Ascending aorta (tissue), 2 donors: ENCODE measurements at places on chromosomes 11 and 22. TPM values are rescaled to one million over a fixed set of nuclear protein-coding genes. Genes with fewer than 3 reads are reported as not detected.

GRCh38 chr11:13446444-13446843 lies 16.6 kb downstream of the BTBD10 start:
- H3K27me3 ChIP-seq: no peaks in the 10 kb centered on the region
- no peaks in the 10 kb centered on the region for H3K36me3 ChIP-seq
- no peak for DNase-seq

GRCh38 chr11:111698852-111699559 lies 67.2 kb downstream of the PPP2R1B start:
- no peak for DNase-seq
- no peak overlapping the region for H3K27ac ChIP-seq
- no peak overlapping the region for H3K4me3 ChIP-seq
- H3K4me1 ChIP-seq: no peaks in the 10 kb centered on the region

- no peak overlapping the region for H3K4me3 ChIP-seq
- no peak overlapping the region for H3K27ac ChIP-seq
- H3K4me1 ChIP-seq: no peaks in the 10 kb centered on the region
- no peak for DNase-seq
Measured at GRCh38 chr11:21707116-21707739, 485.7 kb upstream of the ANO5 start.

- H3K4me1 ChIP-seq: no peaks in the 10 kb centered on the region
- DNase-seq: peak; percentile 64
- no peak overlapping the region for H3K4me3 ChIP-seq
- H3K27me3 ChIP-seq: no peaks in the 10 kb centered on the region
Measured at GRCh38 chr11:113401718-113402117, 14.1 kb downstream of the ANKK1 start.

- no peak overlapping the region for H3K27ac ChIP-seq
- H3K27me3 ChIP-seq: no peaks in the 10 kb centered on the region
- H3K4me3 ChIP-seq: no peak overlapping the region
- no peaks in the 10 kb centered on the region for H3K4me1 ChIP-seq
Measured at GRCh38 chr11:72391638-72392423, 42.5 kb downstream of the CLPB start.

GRCh38 chr22:26893173-26894110 lies 236.1 kb downstream of the MIAT start:
- H3K27ac ChIP-seq: peak overlapping the region; percentile 84
- no peak for DNase-seq
- H3K36me3 ChIP-seq: no peaks in the 10 kb centered on the region
- no peak overlapping the region for H3K4me3 ChIP-seq

DNA sequence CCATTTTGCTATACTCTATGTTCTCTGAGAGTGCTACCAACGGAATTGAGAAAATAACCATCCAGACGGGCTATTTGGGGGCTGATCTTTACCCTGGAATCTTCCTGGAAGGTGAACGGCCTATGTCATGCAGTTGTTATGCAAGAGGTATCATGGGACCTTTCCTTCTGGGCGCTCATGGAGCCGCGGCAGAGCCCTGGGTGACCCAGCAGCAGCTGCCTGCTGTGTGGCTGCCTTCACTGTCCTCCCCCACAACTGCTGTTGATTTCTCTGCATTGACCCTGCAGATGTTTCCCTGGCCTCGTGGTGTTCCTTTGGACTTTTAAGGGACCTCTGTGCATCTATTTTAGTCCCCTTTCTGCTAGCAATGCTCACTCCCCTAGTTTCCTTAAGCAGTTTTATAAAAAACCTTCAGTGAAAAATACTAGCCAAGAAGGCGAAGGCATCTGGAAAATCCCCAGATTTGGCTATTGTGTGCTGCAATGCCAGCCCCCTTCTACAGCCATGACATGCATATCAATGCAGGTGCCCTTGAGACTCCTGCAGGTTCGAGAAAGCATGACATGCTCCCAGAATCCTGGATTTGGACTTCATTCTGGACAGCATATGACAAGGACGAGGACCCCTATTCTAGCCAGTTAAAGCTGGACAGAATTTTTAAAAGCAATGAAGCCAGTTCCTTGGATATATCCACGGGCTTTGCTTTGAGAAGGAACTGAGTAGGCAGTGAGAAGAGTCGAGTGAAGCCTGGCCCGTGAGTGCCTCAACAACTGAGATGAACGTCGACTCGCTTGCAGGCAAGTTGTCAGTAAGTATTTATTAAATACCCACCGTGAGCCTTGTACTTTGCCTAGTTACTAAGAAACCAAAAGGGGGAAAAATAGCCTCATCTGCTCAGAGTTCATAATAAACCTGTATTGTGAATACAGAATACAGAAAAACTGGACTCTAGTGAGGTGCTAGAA lies at the start of gene SLC25A18:
Gene SLC25A18 (plus strand): TSS at position 593 of the 965 bp plus-strand sequence. CDS start 16,447 bp downstream, outside the sequence.
- no peak for DNase-seq
- no peaks in the 10 kb centered on the region for H3K36me3 ChIP-seq
- H3K4me1 ChIP-seq: peaks cover 5% of the 10 kb centered on the region
- H3K4me3 ChIP-seq: no peak within 1 kb of the TSS

DNA sequence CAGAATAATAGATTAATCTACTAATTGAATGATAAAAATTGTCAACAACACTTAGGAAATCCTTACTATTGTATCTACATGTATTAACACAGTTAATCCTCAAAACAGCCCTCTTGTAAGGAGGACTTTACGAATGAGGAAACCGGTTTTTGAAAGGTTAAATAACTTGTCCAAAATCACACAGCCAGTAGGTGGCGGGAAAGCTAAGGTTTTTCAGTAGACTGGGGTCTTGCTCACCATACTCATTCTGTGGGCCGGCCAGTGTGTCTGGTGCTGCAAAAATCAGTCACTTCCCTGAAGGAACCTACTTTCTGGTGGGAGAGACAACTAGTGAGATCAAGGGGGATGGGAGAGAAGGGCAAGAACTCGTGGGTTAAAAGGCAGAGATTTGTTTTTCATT lies 3.8 kb downstream of the DCPS start:
- H3K27me3 ChIP-seq: no peaks in the 10 kb centered on the region
- H3K36me3 ChIP-seq: peaks cover 3% of the 10 kb centered on the region
- H3K4me1 ChIP-seq: no peaks in the 10 kb centered on the region
- H3K4me3 ChIP-seq: no peak overlapping the region

- no peak overlapping the region for H3K27ac ChIP-seq
- H3K27me3 ChIP-seq: no peaks in the 10 kb centered on the region
- H3K36me3 ChIP-seq: no peaks in the 10 kb centered on the region
Measured at GRCh38 chr11:76844511-76844910, 16.2 kb upstream of the ACER3 start.

GRCh38 chr11:108558222-108558621 lies 35.3 kb downstream of the EXPH5 start:
- no peak overlapping the region for H3K4me3 ChIP-seq
- H3K27me3 ChIP-seq: no peaks in the 10 kb centered on the region
- H3K36me3 ChIP-seq: no peaks in the 10 kb centered on the region
- no peak overlapping the region for H3K27ac ChIP-seq
- peaks cover 14% of the 10 kb centered on the region for H3K4me1 ChIP-seq

DNA sequence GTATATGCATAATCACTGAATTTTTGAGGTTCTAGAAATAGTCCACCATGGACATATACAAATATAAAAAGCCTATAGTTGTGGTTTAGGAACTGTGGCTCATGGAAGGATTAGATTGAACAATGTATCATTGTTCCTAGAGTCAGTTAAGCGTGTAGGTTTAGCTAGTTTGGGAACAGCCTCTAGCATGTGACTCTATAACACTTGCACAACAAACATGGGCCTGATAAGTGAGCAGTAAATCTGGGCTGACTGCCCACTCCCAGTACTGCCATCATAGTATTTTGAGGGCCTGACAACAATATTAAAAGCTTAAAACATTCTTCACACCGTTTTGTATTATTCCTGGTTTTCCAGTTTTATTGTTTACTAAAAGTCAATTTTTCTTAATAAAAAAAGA lies 47.0 kb downstream of the YAP1 start:
- peak; percentile 83 for DNase-seq
- peaks cover 59% of the 10 kb centered on the region for H3K4me1 ChIP-seq
- no peaks in the 10 kb centered on the region for H3K36me3 ChIP-seq
- H3K27ac ChIP-seq: peak overlapping the region; percentile 0
- no peak overlapping the region for H3K4me3 ChIP-seq

DNA sequence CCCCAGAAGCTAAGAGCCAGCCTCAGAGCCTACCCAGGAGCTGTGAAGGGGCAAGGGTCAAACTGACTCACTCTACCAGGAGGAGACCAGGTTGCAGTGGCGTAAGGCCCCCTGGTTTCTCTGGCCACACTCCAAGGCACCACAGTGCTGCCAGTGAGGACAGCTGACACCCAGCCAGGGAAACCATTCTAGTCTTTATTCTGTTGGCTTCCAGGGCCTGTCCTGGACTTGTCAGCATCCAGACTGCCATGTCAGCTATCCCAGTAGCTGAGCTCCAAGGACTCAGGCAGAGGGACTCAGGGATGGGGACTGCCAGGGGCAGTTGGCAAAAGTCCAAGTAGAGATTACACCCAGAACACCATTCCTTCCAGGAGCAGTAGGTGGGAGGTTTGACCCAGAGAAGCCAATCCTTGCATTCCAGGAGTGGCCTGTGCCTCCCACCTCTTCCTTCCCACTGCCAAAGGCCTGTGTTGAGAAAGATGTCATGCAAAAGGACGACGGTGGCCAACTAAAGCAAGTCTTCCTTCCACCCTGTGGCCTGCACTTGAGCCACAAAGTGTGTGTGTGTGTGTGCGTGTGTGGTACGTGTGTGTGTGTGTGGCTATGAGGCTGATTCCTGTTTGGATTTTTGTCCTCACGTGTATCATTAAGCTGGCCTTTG lies 3.6 kb upstream of the MAPK8IP1 start:
- no peaks in the 10 kb centered on the region for H3K27me3 ChIP-seq
- H3K4me3 ChIP-seq: no peak overlapping the region
- no peak overlapping the region for H3K27ac ChIP-seq
- peaks cover 54% of the 10 kb centered on the region for H3K36me3 ChIP-seq
- H3K4me1 ChIP-seq: peaks cover 6% of the 10 kb centered on the region

DNA sequence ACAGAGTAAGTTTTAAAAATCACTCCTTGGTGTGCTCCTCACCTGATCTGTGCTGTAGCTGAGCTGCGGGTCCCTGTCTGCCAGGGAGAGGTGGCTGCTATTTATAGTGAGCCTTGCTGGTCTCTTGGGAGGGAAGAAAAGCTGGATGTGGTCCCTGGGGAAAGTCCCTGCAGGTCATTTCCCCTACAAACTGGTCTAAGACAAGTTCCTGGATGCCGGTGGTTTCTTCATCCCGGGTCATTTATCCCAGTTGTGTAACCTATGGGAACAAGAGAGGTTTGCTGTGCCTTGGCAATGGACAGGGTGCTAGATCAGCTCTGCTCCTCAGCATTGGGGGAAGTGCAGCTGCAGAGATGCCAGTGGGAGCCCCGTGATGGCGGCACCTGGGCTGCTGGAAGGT lies at the start of gene SAA2:
Gene SAA2 (minus strand): TSS at position 108 of the 400 bp plus-strand sequence. CDS start 657 bp downstream, outside the sequence.
- DNase-seq: no peak
- H3K4me1 ChIP-seq: no peaks in the 10 kb centered on the region
- H3K27ac ChIP-seq: no peak within 1 kb of the TSS
- no peaks in the 10 kb centered on the region for H3K27me3 ChIP-seq
- H3K4me3 ChIP-seq: no peak within 1 kb of the TSS

GRCh38 chr11:59669611-59670009 lies 773 bp upstream of the PATL1 start:
- peaks cover 20% of the 10 kb centered on the region for H3K4me1 ChIP-seq
- peak overlapping the region; percentile 94 for H3K27ac ChIP-seq
- H3K27me3 ChIP-seq: no peaks in the 10 kb centered on the region
- peaks cover 19% of the 10 kb centered on the region for H3K36me3 ChIP-seq
- peak overlapping the region; percentile 92 for H3K4me3 ChIP-seq

- H3K36me3 ChIP-seq: peaks cover 2% of the 10 kb centered on the region
- H3K27ac ChIP-seq: peak overlapping the region; percentile 81
Measured at GRCh38 chr22:44497218-44497904, 672 bp downstream of the RTL6 start.

DNA sequence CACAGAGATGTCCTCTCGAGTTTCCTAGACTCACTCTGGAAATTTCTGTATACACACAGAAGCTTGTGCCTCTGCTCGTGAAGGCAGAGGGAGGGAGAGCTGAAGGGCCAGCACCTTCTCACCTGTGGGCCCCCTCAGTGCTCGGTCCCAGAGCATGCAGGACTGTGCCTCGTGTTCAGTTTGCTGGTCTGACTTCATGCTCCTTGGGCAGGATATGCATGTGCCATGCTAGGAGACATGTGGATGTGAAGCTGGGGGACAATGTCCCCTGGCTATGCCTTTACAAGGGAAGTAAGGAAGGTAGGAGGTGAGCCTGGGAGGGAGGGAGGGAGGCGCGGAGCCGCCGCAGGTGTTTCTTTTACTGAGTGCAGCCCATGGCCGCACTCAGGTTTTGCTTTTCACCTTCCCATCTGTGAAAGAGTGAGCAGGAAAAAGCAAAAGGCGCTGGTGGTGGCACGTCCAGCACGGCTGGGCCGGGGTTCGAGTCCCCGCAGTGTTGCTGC lies 22.6 kb downstream of the NEAT1 start:
- H3K36me3 ChIP-seq: peaks cover 31% of the 10 kb centered on the region
- H3K27ac ChIP-seq: peak overlapping the region; percentile 68
- no peak overlapping the region for H3K4me3 ChIP-seq
- no peaks in the 10 kb centered on the region for H3K27me3 ChIP-seq

- H3K36me3 ChIP-seq: no peaks in the 10 kb centered on the region
- H3K4me3 ChIP-seq: no peak overlapping the region
- DNase-seq: no peak
Measured at GRCh38 chr11:90822996-90823395, 600.1 kb upstream of the CHORDC1 start.

DNA sequence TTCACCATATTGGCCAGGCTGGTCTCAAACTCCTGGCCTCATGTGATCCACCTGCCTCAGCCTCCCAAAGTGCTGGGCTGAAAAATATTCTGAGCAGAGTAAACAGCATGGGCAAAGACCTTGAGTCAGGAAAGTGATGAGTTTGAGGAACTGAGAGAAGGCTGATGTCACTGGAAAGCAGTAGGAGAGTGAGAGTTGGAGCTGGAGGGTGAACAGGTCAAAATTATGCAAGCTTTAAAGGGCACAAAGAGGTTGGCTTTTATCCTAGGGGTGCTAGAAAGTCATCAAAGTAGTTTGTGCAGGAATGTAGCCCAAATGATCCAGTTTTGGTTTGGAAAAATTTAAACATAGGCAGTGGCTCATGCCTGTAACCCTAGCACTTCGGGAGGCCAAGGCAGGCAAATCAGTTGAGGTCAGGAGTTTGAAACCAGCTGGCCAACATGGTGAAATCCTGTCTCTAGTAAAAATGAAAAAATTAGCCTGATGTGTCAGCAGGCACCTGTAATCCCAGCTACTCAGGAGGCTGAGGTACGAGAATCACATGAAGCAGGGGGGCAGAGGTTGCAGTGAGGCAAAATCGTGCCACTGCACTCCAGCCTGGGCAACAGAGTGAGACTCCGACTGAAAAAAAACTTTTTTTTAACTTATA lies 44.7 kb upstream of the CXCR5 start:
- DNase-seq: no peak
- no peaks in the 10 kb centered on the region for H3K27me3 ChIP-seq
- H3K4me1 ChIP-seq: peaks cover 3% of the 10 kb centered on the region
- H3K4me3 ChIP-seq: no peak overlapping the region

Gene MYRF
- total RNA-seq: not detected

Gene TXN2
- 16.2 TPM for total RNA-seq

Gene CTSF
- 98.8 TPM for total RNA-seq

Gene ROBO4
- total RNA-seq: 51.5 TPM

Gene HBG1
- total RNA-seq: not detected

Gene SGSM1
- 4.2 TPM for total RNA-seq

Gene APOL4
- total RNA-seq: not detected

Gene GLB1L2
- total RNA-seq: 1.7 TPM
